Fibroblast of skin of right quadriceps (primary cell): ENCODE measurements at places on chromosomes 11 and 22.

- DNase-seq: peak; percentile 85
Observed at GRCh38 chr11:12087075-12088004, 23.1 kb upstream of the MICAL2 start.

- DNase-seq: no peak
Observed at GRCh38 chr11:82776377-82776776, 42.7 kb upstream of the FAM181B start.

DNA sequence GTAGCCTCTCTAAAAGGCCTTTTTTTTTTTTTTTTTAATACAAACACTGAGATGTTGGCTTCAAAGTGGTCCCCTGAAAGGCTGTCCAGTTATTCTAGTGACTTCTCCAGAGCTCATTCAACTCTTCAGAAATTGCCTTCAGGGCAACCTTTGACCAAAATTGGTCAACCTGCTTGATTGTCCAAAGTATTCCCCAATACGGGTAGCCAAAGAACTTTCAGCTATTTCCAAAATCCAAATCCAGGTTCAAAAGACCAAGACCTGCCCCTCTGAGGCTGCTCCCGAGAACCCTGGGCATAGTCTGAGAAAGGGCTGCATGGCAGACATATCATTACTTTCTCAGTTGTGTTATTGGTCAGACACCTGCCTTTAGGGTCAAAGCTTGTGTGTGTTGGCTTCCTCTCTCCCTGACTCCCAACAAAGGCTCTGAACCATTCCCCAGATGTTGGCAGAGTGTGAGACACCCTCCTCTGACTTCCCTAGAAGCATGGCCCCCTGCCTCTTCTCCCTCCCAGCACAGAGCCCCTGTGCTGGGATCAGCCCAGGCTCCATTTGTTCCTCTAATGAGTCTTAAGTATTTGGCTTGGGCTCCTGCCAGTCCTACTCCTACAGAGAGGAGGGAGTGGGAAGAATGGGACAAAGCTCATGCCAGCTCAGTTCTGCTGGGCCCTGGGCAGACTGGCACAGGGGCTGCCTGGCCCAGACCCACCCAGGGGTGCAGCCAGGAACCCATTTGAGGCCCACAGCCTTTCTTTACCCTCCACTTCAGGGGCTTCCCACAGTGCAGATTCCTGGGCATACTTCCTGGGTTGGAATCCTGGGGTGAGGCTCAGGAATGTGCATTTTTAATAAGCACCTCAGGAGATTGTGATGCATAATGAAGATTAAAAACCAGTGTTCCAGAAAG is 30.3 kb downstream of the TNKS1BP1 start:
- peak; percentile 62 for DNase-seq

- no peak for DNase-seq
Observed at GRCh38 chr11:47264521-47264920, 5.4 kb upstream of the MADD start.

- peak; percentile 100 for DNase-seq
Observed at GRCh38 chr22:30196141-30196879, 50.2 kb downstream of the LIF start.

GRCh38 chr11:69065147-69065710 is 16.5 kb downstream of the TPCN2 start:
- no peak for DNase-seq

GRCh38 chr11:34303028-34303570 is 54.7 kb downstream of the ABTB2 start:
- DNase-seq: no peak

GRCh38 chr22:20405291-20405930 is 11.5 kb downstream of the ZNF74 start:
- no peak for DNase-seq
